HEK293T (cell line): ENCODE measurements at places on chromosomes 3 and 15.
A peak's percentile ranks its signal among the peaks of the same experiment; 100 is the strongest.

GRCh38 chr3:171157286-171157685, 130.8 kb upstream of the SLC2A2 start:
- DNase-seq = no peak

DNA sequence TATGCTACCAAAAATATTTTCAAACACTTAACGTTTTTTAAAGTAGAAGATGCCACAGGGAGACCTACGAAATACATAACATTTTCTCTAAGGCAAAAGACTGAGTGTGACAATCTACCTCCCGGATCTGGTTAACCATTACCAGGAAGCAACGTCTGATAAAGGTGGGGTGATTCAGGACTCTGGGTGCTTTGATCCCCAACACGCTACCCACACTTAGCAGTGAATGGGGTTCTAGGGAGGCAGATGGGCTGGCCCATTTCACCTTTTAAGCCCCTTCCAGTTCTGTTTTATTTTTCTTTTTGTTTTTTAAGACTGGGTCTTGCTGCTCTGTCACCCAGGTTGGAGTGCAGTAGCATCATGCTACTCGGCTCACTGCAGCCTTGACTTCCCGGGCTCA, 39.5 kb downstream of the EIF4E3 start:
- no peak for DNase-seq

- no peak for DNase-seq
These were observed 66.9 kb downstream of the SEMA5B start for GRCh38 chr3:122960652-122961051.

DNA sequence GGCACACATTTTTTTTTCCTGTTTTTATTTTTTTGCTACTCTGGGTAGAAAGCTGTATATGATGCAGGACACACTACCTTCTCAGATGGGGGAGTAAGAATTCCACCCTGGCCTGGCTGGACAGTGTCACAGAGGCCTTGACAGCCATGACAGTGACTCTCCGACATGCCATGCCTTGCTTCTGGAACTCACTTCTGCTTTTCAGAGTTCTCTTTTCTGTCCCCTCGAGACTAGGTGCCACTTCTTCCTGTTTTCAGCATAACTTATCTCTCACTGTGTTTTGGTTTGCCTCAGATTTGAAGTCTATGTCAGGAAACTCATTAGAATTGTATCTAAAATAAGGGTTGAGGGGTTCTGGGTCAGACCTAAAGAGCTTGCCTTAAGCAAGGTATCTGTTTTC, 69.1 kb upstream of the SEC13 start:
- DNase-seq = no peak

GRCh38 chr3:17478673-17479072, 263.8 kb downstream of the TBC1D5 start:
- no peak for DNase-seq

GRCh38 chr3:13425689-13426088, 5.6 kb upstream of the NUP210 start:
- no peak for DNase-seq

- DNase-seq = no peak
These were observed 1.9 kb downstream of the UBP1 start for GRCh38 chr3:33438284-33438668.

DNA sequence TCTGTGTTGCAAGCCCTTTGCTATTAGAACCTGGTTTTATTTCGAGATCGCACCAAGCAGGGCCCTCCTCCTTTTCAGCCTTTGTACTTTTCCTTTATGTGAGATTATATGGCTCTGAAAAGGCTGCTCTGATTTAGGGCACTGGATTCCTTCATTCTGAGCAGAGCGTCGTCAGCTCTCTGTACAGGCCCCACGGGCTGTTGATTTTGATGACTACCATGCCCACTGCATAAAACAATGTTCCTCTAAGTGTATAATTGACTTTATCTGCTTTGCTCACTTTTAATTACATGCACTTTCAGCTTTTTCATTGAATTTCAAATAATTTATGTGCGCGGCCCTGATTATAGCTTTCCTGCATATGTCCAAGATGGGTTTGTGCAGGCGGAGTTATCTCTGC, 4.4 kb upstream of the PSMD6 start:
- DNase-seq = no peak

DNA sequence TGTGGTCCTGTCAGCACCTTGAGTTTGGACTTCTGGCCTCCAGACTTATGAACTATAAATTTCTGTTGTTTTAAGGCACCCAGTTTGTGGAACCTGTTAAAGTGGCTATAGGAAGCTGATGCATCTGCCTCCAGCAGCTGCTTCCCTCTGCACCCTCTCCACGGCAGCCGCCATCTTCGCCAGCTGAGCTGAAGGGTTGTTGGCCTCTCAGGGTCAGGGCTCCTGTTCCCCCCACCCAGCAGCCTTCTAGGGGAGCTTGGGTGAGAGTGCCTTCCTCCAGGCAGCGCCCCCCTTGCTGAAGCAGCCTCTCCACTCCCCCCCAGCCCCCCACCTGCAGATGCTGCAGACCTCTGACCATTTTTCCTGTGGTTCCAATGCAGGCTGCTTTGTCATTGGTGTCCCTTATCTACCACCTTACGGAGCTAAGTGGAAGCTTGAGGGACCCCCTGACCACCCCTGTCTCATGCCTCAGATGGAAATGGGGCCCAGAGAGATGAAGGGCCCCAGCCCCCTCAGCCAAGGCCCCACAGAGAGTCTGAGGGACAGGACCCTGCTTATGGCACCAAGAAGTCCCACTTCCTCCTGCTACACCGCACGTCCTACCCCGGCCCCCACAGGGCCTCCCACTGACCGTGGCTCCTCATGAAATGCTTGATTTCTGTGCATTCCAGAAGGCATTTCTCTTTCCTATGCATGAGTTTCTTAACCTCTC, 61.4 kb upstream of the TLE3 start:
- DNase-seq = no peak

- no peak for DNase-seq
These were observed 65.8 kb upstream of the LEKR1 start for GRCh38 chr3:156760333-156760732.

DNA sequence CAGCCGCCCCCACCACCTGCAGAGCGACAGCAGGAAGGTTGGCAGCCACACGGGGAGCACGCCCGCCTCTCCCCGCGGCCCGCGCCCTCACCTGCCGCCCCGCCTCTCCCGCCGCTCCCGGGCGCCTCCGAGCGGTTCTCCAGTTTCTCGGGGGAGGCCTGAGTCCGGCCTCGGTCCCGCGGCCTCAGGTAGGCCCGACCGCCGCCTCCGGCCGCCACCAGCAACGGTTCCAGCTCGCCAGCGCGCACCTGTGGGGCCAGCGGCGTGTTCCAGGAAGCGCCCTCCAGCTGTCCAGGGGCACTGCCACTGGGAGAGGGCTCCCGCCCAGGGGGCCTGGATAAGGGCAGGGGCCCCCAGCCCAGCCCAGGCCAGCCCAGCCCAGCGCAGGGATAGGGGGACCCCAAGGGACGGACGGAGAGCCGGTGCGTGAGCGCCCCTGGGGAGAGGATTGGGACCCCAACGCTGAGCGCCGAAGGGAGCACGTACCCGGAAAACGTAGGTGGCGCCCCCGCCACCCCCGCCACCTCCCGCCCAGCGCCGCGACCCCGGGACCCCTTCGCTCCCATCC, 2.2 kb downstream of the LTK start:
- DNase-seq = no peak

DNA sequence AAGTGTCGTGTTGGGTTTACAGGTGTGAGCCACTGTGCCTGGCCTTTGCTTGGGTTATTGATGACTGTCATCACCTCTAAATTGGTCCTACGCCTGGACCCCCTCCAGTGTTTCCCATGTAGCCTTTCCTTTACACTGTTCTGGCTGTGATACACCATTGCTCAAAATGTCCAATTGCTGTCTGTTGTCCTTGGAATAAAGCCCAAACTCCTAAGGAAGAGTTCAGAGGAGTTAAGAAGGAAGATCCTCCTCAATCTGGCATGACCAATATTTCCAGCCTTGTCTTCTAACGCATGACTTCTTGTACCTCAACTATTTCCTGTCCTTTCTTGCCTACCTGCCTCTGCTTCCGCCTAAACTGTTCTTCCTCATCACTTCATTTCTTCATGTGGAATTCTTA, 113.1 kb downstream of the POLR2M start:
- DNase-seq = no peak

DNA sequence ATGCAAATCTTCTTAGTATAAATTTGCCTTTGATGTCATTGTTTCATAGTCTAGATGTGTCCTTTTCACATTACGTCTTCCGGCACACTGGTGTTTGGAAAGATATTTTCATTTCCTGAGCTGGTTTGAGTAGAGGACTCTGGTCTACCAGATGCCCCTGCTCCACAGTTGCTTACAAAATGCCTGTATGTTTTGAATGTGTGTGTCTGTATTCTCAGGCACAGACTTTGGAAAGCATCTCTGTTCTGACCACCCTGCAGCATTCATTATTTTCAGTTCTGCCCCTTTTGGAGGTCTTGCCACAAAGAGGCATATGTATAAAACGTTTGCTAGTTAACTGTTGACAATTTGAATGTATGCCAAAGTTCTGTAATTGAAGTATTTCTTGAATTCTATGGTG, 236.0 kb upstream of the GOLIM4 start:
- DNase-seq = no peak

- DNase-seq = no peak
These were observed 15.1 kb upstream of the SEC13 start for GRCh38 chr3:10335871-10336622.

DNA sequence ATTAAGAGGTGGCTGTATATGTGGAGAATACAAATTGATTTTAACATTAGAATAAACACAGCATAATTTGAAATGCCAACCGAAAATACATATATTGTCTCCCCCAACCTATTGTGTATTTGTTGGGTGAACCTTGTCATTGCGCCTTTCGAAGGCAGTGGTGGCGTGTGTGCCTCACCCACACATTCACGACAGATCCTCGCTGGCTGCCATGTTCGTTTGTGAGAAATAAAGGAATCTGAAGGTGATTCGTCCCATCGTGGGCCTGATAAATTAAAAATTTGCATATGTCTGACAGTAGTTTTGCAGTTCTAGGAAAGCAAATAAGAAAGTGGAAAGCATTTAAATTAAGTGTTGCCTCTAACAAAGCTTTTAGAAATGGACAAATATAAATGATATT, 222.8 kb upstream of the TOPAZ1 start:
- no peak for DNase-seq

DNA sequence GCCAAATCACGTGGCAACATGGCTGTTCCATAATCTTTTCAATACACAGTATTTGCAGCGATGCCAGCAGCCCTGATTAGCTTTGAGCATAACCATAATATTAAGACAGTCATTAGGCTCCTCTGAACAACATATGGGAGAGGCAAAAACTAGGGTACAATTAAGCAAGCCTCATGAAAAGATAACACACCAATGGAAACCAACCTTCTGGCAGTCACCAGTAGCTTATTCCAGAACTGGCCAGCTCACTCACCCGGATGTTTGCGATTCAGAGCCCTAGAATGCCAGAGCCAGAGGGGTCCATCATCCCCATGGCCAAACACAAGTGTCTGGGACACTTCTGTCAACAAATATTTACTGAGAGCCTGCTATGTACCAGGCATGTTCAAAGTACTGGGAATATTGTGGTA, 48.8 kb upstream of the PLXND1 start:
- no peak for DNase-seq

GRCh38 chr15:41746802-41747201, 27.5 kb upstream of the MAPKBP1 start:
- DNase-seq = no peak

GRCh38 chr3:168648321-168648720, 552.6 kb upstream of the GOLIM4 start:
- no peak for DNase-seq

- DNase-seq = no peak
These were observed 180.5 kb downstream of the OPA1 start for GRCh38 chr3:193773266-193774220.

GRCh38 chr3:165846056-165846455, 8.8 kb upstream of the BCHE start:
- no peak for DNase-seq

GRCh38 chr15:87871731-87872320, 384.7 kb downstream of the NTRK3 start:
- no peak for DNase-seq

- no peak for DNase-seq
These were observed 433.7 kb downstream of the MAGI1 start for GRCh38 chr3:65604863-65605526.

- no peak for DNase-seq
These were observed 103.4 kb downstream of the IL20RB start for GRCh38 chr3:137061186-137061585.

DNA sequence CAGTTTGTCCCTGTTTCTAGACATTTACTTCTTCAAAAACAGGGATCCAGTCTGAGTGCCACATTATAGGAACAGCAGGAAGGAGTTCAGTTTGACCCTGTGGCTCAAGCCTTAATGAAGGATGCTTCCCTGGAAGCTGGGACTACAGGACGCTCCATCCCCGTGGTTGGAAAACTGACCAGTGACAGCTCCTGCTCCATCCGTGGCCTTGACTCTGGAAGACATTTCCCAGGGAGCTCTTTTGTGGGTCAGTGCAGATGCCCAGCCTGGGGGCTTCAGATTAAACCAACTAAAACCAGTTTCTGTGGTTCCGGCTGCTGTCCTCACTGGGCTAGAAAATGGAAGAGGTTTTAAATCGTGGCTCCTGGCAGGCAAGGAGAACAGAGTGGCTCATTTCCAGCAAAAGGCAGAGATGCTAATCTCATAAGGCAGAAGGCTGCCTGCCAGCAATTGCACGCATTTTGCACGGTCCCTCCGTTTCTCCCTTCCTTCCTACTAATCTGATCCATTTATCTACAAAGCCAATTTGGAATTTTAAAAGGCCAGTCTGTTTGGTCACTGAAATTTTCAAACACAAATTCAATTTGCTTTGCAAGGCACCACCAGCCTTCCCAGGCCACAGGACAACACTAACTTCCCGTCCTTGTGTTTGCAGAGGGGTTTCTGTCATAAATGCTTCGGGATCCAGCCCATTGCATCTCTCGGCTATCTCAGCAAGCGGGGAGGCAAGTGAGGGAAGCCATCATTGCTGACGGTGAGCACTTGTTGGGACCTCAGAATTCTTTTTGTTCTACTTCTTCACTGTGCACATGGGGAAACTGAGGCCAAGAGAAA, 6.2 kb upstream of the SSUH2 start:
- no peak for DNase-seq

DNA sequence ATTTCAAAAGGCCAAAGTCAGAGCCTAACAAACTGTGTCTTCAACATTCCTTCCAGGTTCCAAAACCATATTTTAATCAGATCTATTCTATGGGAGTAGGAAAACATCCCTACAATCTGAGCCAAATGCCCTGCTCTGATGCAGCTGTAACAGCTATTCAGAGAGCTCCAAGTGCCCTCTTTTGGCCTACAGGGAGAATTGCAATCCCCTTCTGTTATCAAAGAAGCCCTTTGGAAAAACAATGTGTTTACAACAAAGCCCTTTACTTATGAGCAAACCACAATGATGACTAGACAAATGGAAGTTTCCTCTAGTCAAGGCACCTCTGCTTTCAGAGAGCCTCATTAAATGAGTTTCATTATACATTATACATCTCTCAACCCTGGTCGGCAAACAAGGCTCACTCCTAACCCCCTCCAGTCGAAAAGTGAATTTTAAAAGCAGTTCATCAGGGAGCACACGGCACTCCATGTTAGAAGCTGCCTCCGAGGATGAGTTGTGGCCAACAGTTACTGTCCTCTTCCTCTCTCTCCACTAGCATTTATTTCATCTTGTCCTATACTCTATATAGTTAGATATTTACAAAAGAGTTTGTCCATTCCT, 42.6 kb upstream of the TMCO5A start:
- peak; percentile 39 for DNase-seq
